ENCODE measurements at places on chromosomes 16 and 17.

- no peak for DNase-seq
Measured at GRCh38 chr16:13811834-13812233, 108.1 kb upstream of the ERCC4 start.

DNA sequence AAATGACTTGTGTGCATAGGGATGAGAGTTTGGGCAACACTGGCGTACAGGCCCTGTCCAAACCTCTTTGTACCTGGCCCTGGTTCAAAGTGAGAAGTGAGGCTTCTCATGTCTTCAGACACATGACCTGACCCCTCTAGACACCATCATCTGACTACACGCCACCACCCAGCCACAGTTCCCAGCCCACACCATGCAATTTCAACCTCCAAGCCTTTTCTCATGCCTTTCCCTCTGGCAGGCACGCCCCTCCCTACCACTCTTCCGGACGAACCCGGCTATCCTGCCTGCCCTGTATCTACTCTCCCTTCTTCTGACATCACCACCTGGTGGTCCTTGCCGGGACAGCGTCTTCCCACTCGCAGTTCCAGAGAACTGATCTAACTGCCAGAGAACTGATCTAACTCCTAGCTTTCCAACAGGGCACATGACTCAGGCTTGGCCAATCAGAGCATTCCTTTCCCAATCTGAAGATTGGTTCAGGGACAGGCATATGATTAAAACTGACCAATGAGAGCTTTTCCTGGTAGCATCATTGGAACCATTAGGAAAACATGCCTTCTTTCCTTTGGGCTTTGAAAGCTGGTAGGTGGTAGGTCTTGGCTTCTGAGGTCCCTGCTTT, 27.1 kb upstream of the IL21R start:
- DNase-seq, result no peak

DNA sequence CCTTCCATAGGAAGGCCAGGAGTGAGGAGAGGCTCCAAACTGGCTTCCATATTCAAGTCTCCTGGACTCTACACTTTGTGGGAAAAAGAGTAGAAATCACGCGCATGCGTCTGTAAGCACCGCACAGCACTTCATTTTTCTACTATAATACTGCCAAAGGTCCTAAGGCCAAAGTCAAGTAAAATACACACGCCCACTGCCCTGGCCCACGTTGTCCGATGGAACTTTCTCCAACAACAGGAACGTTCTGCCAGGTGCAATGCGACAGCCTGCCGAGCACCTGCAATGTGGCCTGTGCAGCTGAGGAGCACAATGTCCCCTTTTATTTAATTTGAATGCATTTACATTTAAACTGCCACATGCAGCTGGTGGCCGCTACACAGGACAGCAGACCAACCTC, 23.5 kb downstream of the DNASE1 start:
- no peak for DNase-seq

DNA sequence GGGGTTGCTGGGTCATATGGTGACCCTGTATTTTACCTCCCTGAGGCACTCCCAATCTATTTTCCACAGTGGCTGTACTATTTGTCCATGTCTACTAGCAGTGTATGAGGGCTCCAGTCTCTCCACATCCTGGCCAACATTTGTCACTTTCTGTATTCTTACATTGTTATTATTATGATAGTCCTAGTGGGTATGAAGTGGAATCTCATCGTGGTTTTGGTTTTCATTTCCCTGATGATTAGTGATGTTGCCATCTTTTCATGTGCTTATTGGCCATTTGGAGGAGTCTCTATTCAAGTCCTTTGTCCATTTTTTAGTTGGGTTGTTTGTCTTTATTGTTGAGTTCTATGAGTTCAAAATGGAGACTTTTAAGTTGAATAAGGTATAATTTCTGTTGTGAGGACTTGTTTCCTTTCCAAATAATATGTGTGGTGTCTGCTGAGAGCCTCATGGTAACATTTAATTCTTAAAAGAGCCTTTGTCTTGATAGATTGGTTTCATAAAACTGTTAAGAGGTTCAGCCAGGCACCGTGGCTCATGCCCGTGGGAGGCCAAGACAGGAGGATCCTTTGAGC, 108.2 kb downstream of the RPTOR start:
- no peak for DNase-seq

DNA sequence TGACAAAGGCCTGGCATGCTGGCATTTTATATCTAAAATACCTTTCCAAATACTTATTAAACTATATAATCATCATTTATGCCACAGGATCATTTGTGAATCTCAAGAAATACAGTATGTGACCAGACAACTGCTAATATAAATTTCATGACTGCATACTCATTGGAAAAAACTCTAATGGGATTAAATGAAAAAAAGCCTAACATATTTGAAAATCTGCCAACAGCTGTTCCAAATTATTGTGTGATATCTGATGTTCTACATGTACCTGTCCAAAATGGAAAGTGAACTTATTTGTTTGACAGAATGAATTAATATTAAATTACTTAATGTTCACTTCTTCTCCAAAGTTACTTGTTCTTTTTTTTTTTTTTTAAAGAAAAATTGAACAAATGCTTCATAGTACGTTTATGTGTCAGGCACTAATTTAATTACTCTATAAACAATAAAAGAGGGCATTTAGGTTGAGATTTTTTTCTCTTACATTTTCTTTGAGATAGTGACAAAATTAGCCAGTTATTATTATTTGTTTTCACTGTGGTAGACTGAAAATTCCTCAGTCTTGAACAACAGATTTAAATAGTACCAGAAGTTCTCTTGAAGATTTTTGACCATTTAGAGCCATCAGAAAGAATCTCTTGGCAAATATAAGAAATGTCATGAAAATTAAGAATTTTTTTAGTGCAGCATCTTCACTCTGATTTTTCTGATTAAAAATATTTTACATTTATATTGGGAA, 114.0 kb downstream of the FTO start:
- DNase-seq, result no peak

DNA sequence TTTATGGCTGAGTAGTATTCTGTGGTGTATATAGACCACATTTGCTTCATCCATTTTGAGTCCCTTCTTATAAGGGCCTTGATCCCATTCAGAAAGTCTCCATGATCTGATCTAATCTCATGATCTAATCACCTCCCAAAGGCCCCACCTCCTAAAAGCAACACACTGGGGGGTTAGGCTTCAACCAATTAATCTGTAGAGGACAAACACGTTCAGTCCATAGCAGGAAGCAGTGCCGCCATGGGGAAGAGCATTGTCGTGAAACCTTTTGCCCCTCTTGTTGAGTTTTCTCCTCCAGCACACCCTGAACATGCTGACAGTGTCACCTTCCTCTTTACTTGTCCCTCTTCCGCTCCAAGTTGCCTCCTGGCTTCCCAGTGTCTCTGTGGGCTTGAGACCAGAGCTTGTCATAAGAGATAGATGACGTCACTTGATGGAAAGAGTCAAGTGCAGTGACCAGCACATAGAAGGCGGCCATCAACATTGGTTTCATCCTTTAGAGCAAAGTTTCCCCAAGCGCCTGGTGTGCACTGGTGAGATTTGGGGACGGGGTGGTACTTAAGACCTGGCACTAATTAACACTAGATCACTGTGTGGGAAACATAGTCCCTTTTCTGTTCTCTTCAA, 74.1 kb downstream of the PRKCB start:
- DNase-seq, result no peak

GRCh38 chr17:75109046-75109406, 743 bp upstream of the ARMC7 start:
- no peak for DNase-seq

- DNase-seq, result no peak
Measured at GRCh38 chr16:68335175-68335574, 24.4 kb downstream of the PRMT7 start.

DNA sequence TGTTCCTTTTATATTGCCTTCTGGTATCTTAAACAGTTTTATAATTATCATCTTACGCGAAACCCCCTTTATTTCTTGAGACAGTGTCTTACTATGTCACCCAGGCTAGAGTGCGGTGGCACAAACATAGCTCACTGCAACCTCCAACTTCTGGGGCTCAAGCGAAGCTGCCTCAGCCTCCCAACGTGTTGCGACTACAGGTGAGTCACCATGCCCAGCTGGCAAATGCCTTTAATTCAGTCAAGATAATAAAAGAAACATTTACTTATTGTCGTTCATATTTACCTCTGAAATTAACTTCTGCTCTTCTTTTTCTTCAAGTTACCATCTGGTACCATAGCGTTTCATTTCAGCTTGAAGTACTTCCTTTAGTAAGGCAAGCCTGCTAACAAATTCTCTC, 43.9 kb downstream of the FBXL20 start:
- no peak for DNase-seq

- peak; percentile 61 for DNase-seq
Measured at GRCh38 chr16:81767987-81768592, 11.0 kb upstream of the PLCG2 start.

DNA sequence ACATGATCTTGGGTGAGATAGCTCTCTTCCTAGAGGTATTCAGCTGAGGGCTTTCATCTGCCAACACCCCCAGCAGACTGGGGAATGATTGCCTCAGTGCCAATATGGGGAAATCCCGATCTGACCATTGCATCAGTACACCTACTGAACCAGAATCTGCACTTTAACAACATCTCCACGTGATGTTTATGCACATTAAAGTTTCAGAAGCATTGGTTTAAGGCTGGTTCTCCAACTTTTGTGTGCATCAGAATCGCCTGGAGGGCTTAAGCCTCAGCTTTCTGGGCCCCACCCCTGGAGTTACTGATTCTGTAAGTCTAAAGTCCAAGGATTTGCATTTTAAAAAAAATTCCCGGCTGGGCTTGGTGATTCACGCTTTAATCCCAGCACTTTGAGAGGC, 123.6 kb upstream of the MED13 start:
- DNase-seq, result no peak

- DNase-seq, result no peak
Measured at GRCh38 chr16:54118846-54119245, 167.7 kb downstream of the IRX3 start.

DNA sequence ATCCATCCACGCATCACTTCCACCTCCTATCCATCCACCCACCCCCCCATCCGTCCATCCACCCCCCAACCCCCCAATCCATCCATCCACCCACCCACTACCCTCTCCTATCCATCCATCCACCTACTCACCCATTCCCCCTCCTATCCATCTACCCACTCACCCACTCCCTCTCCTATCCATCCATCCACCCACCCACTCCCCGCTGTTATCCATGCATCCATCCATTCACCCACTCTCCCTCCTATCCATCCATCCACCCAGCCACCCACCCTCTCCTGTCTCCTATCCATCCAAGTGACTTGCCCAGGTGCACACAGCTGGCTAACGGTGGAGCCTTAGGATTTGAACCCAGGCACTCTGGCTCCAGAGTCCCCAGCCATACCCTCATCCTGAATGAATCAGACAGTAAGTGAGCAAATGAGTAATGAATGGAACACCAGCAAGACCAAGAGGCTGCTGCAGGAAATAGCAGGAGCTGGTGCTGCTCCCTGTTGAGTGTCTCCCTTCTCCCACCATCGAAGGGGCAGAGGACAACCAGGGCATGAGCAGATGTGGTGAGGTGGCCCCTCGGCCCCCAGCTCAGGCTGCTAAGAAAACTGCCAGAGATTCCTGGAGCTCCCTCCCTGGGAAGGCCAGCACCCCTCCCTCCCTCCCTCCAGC, 62.5 kb downstream of the LITAF start:
- DNase-seq, result no peak

DNA sequence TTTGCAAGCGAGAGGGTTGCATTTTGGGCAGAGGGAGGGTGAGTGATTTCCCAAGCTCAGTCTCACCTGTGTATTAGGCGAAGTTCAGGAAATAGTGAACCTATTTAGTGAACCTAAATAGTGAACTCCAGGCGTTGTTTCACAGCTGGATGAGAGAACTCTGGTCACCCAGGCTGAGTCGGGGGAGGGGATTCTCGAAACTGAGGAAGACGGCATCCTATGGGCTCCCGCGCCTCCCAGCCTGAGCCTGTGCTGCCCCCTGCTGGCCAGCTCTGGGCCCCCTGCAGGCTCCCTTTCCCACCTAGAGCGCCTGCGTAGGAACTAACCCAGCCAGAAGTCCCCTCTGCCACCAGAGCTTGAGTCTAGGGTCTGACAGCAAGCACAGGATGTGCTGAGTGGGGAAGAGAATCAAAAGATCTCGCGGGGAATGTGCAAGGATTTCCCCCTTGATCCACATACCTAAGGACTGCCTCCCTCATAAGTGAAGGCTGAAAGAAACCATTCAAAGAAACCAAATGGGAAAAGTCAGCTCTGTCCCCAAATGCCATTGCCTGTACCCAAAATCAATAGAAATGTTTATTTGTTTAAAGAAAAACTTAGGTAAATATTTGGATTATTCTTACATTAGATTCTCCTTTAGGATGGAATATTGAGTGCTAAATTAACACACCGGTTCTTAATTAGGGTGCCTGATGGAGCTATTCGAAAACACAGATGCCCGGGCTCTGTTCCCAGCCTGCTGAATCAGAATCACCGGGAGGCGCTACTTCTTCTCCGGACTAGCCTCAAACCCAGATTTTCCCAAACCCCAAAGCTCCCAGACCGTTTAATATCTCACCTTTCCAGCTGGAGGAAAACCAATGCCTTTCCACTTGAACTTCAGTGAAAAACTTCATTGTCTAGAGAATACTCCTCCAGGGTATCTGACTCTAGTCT, 14.8 kb upstream of the MARVELD3 start:
- peak; percentile 47 for DNase-seq

DNA sequence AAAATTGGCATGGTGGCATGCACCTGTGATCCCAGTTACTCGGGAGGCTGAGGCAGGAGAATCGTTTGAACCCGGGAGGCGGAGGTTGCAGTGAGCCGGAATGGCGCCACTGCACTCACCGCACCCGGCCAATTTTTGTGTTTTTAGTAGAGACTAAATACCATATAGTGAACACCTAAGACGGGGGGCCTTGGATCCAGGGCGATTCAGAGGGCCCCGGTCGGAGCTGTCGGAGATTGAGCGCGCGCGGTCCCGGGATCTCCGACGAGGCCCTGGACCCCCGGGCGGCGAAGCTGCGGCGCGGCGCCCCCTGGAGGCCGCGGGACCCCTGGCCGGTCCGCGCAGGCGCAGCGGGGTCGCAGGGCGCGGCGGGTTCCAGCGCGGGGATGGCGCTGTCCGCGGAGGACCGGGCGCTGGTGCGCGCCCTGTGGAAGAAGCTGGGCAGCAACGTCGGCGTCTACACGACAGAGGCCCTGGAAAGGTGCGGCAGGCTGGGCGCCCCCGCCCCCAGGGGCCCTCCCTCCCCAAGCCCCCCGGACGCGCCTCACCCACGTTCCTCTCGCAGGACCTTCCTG, at the start of gene HBQ1:
HBQ1 (plus strand) TSS at position 359 of the 575 bp plus-strand sequence; CDS start at position 387, 28 bp downstream.
- no peak for DNase-seq

GRCh38 chr16:86962913-86963312, 354.3 kb downstream of the C16orf95 start:
- DNase-seq, result no peak
